ENCODE measurements at places on chromosomes 7 and 10. TPM values are rescaled to one million over a fixed set of nuclear protein-coding genes. Genes with fewer than 3 reads are reported as not detected.

- no peaks in the 10 kb centered on the region for H3K27me3 ChIP-seq
- no peak for DNase-seq
- H3K36me3 ChIP-seq: no peaks in the 10 kb centered on the region
- no peak overlapping the region for H3K4me3 ChIP-seq
- no peak overlapping the region for H3K27ac ChIP-seq
- H3K4me1 ChIP-seq: no peaks in the 10 kb centered on the region
These were observed 891.2 kb downstream of the PCDH15 start for GRCh38 chr10:53909791-53910190.

GRCh38 chr7:92766461-92767003 is 69.8 kb downstream of the CDK6 start:
- peak overlapping the region; percentile 3 for H3K27ac ChIP-seq
- no peak overlapping the region for H3K4me3 ChIP-seq
- no peaks in the 10 kb centered on the region for H3K27me3 ChIP-seq
- H3K4me1 ChIP-seq: peaks cover 10% of the 10 kb centered on the region
- no peak for DNase-seq

DNA sequence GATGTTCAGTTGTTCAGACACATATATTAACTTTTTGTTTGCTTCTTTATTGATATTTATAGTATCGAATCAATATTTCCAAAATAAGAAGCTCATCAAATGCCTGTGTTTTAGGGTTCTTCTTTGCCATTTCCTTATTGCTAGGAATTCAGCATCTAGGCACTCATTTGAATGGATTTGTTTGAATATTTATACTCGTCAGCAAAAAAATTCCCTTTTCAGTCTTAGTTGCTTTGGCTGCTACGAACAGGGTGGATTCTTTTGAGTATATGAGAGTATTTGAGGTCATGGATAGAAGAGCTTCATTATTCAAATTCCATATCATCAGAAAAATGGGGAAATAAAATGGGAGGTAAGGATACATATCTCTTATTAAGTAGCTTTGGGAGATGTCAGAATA is 706.9 kb downstream of the NRG3 start:
- no peak overlapping the region for H3K4me3 ChIP-seq
- no peaks in the 10 kb centered on the region for H3K36me3 ChIP-seq
- peaks cover 2% of the 10 kb centered on the region for H3K4me1 ChIP-seq
- no peak overlapping the region for H3K27ac ChIP-seq
- DNase-seq: no peak
- no peaks in the 10 kb centered on the region for H3K27me3 ChIP-seq

- peaks cover 8% of the 10 kb centered on the region for H3K4me1 ChIP-seq
- no peaks in the 10 kb centered on the region for H3K27me3 ChIP-seq
- DNase-seq: no peak
- H3K4me3 ChIP-seq: no peak overlapping the region
These were observed 274.7 kb downstream of the USP6NL start for GRCh38 chr10:11336722-11337162.

The C10orf88 gene
- total RNA-seq: 1.3 TPM

GRCh38 chr10:20105236-20105635 is 289.0 kb downstream of the PLXDC2 start:
- peaks cover 2% of the 10 kb centered on the region for H3K4me1 ChIP-seq
- no peaks in the 10 kb centered on the region for H3K27me3 ChIP-seq
- no peaks in the 10 kb centered on the region for H3K36me3 ChIP-seq
- H3K27ac ChIP-seq: no peak overlapping the region
- H3K4me3 ChIP-seq: no peak overlapping the region

DNA sequence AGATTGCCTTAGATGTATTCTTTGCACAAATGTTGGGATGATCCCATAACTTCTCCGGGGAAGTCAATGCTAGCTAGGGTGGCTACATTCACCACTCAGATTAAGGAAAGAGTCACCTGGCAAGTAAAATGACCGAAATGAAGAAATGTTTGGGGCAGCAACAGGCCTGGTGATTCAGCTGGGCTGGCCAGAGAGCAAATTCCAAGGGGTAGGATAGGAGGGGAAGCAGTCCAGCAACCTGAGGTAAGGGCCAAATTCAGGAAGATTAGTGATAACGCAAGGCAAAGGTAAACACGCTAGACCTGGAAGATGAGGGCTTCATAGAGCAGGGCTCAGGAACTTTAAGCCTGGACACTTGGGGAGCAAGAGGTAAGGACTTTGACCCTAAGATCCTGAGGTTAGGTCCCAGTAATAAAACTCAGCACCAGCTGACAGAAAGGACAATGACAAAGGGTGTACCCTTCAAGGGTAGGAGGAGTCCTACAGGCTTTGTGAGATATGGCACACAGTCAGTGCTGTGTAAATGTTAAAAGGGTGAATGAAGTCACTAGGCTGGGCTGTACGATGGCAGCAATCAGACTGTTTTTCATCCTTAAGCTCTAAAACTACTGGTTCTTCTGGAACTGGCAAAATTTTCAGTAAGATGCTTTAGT is 22.7 kb upstream of the SMNDC1 start:
- no peaks in the 10 kb centered on the region for H3K36me3 ChIP-seq
- H3K27me3 ChIP-seq: no peaks in the 10 kb centered on the region
- no peak for DNase-seq
- no peak overlapping the region for H3K4me3 ChIP-seq

- H3K36me3 ChIP-seq: no peaks in the 10 kb centered on the region
- H3K27me3 ChIP-seq: no peaks in the 10 kb centered on the region
- peak overlapping the region; percentile 94 for H3K4me3 ChIP-seq
- peaks cover 9% of the 10 kb centered on the region for H3K4me1 ChIP-seq
These were observed 220 bp upstream of the ZKSCAN5 start for GRCh38 chr7:99504281-99504602.

- DNase-seq: no peak
- no peaks in the 10 kb centered on the region for H3K36me3 ChIP-seq
These were observed 113.5 kb downstream of the SORBS1 start for GRCh38 chr10:95447685-95448084.

DNA sequence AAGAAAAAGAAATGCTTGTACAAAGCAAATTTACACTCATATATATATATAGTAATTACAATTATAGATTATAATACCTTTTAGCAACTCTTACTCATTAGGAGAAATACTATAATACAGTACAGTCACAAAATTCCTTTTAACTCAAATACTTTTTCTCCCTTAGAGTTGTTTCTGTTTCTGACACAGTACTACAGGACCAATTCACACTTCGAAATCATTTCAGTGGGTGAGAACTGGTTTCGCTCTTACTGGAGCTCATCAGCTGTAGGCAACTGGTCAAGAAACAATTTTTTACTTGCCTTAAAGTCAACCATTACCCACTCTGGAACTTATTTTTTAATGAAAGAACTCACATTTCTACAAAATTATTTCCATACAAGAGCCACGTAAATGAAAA is 6.0 kb downstream of the CCDC186 start:
- H3K36me3 ChIP-seq: no peaks in the 10 kb centered on the region
- H3K4me3 ChIP-seq: no peak overlapping the region
- no peak for DNase-seq
- peaks cover 15% of the 10 kb centered on the region for H3K4me1 ChIP-seq

GRCh38 chr10:24168258-24169170 is 40.4 kb upstream of the KIAA1217 start:
- no peaks in the 10 kb centered on the region for H3K4me1 ChIP-seq
- no peak overlapping the region for H3K4me3 ChIP-seq
- H3K27me3 ChIP-seq: no peaks in the 10 kb centered on the region
- no peaks in the 10 kb centered on the region for H3K36me3 ChIP-seq

DNA sequence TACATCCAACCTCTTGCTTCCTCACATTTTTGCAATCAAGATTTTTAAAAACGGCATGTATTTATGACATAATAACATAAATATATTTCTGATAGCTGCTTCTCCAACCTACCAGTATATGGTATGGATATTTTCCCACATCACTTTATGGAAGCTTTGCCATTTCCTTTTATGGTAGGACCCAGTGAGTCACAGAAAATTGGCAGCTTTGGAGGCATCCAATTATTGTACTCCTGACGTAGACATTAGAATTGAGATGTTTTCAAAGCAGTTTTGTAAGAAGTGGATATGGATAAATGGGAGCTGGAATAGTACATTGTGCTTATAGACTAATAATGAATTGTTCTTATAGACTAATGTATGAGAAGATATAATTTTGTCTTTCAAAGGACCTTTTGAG is 23.8 kb upstream of the BICC1 start:
- H3K27me3 ChIP-seq: no peaks in the 10 kb centered on the region
- no peak overlapping the region for H3K4me3 ChIP-seq
- DNase-seq: no peak

The LAMB1 gene
- total RNA-seq: 198 TPM

The LLCFC1 gene
- total RNA-seq: not detected

DNA sequence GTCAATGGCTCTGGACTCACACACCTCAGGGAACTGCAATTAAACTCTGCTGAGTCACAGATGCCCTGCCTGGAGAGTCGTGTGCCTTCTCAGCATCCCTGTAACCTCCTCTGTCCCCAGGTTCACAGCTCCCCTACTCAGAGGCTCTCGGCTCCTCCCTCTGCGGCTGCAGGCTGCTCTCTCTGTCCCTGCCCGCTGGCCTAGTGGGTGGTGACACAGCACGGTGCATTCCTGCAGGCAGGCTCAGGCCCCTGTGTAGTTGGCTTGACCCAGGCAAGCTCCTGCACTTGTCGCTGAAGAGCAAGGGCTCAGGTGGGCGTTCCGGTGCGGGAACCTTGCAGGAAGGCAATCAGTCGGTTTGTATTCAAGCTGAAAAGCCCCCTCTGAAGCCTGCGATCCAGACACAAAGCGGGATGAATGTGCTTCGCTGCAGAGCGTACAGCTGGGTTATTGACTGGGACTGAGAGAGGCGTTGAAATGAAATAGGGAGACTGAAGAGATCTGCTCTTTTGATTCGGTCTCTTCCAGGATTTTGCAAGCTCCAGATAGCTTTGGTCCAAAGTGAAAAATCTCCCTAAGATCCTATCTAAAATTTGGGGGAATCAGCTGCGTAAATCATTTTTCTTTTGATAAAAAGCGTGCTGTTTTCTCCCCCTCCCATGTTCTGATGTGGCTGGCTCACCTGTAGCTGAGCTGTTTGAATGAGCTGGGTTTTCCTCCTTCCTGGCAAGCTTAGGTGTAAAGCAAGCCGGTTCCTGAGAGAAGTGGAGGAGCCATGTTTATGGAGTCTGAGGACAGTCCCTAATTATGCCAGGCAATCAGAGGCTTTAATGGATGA is 208.7 kb upstream of the PHYHIPL start:
- no peaks in the 10 kb centered on the region for H3K4me1 ChIP-seq
- no peak overlapping the region for H3K4me3 ChIP-seq
- DNase-seq: no peak
- H3K27me3 ChIP-seq: no peaks in the 10 kb centered on the region
- H3K36me3 ChIP-seq: no peaks in the 10 kb centered on the region
- H3K27ac ChIP-seq: no peak overlapping the region

DNA sequence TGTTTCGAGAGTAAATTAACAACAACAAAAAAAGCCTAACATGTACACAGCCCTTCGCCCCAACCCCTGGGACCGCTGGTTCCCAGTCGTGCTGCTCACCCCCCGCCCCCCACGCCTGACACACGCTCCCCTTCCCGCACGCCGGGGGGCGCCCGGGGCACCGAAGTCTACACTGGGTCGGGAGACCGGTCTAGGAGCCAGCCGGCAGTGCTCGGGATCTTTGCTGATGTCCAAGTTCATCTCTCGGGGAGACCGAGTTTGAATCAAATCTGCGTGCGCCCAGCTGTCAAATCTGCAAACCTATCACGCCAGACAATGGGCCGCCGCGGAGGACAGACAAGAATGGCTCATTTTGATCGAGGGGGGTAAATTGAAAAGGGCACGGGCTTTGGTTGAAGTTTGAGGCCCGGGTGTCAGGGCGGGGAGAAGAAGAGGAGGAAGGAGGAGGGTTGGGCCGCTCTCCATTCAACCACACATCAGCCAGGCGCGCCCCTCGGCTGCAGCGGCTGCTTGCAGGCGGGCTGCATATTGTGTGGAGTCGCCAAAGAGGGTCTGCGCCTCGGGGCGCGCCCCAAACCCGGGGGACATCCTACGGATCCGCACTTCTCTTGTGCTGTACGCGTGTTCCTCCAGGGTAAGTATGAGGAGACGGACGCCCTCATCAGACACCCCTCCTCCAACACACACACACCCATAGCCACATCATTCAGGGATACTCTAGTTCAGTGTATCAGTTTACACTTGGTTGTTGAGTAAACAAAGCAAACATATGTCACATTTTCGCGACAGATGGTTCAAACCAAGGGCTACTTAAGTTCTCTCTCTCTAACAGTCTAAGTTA is 1.3 kb upstream of the GFRA1 start:
- no peak for DNase-seq
- H3K27ac ChIP-seq: no peak overlapping the region
- no peaks in the 10 kb centered on the region for H3K4me1 ChIP-seq
- H3K36me3 ChIP-seq: no peaks in the 10 kb centered on the region

GRCh38 chr10:6667150-6667549 is 87.1 kb upstream of the PRKCQ start:
- H3K4me1 ChIP-seq: no peaks in the 10 kb centered on the region
- DNase-seq: no peak
- no peak overlapping the region for H3K4me3 ChIP-seq
- H3K27me3 ChIP-seq: no peaks in the 10 kb centered on the region
- H3K36me3 ChIP-seq: no peaks in the 10 kb centered on the region
- H3K27ac ChIP-seq: no peak overlapping the region

GRCh38 chr10:74928742-74929191 is 102.4 kb downstream of the KAT6B start:
- peak overlapping the region; percentile 28 for H3K4me3 ChIP-seq
- H3K36me3 ChIP-seq: no peaks in the 10 kb centered on the region
- peaks cover 26% of the 10 kb centered on the region for H3K4me1 ChIP-seq

The RPEL1 gene
- total RNA-seq: not detected

DNA sequence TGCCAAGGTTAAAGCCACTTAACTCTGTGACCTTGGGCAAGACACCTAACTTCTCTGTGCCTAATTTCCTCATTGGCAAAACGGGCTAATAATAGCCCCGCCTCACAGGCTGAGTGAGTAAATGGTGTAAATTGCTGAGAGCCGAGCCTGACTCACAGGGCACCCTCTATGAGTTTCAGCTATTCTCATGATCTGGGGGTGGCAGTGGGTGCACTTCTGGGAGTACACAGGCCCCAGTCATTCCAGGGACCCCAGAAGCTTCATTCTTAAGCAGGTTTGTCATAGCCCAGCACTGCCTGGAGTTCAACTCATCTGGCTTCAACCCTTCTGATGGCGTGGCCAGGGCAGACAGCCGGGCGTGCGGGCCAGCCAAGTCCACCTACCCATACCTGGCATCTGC is 137.2 kb downstream of the GRID1 start:
- no peak for DNase-seq
- H3K27ac ChIP-seq: no peak overlapping the region
- no peaks in the 10 kb centered on the region for H3K36me3 ChIP-seq

GRCh38 chr10:132200344-132201110 is 13.8 kb downstream of the DPYSL4 start:
- no peaks in the 10 kb centered on the region for H3K4me1 ChIP-seq
- DNase-seq: no peak
- no peak overlapping the region for H3K4me3 ChIP-seq
- H3K27me3 ChIP-seq: no peaks in the 10 kb centered on the region

GRCh38 chr7:21753071-21753470 is 192.6 kb downstream of the CDCA7L start:
- no peaks in the 10 kb centered on the region for H3K36me3 ChIP-seq
- H3K4me3 ChIP-seq: no peak overlapping the region
- no peak for DNase-seq
- no peaks in the 10 kb centered on the region for H3K27me3 ChIP-seq

The ADAM8 gene
- total RNA-seq: 21.4 TPM
